ENCODE measurements at places on chromosomes 7 and 10. TPM values are rescaled to one million over a fixed set of nuclear protein-coding genes. Genes with fewer than 3 reads are reported as not detected.

- DNase-seq = peak; percentile 63
Observed at GRCh38 chr7:81232084-81232799, 313.4 kb upstream of the SEMA3C start.

DNA sequence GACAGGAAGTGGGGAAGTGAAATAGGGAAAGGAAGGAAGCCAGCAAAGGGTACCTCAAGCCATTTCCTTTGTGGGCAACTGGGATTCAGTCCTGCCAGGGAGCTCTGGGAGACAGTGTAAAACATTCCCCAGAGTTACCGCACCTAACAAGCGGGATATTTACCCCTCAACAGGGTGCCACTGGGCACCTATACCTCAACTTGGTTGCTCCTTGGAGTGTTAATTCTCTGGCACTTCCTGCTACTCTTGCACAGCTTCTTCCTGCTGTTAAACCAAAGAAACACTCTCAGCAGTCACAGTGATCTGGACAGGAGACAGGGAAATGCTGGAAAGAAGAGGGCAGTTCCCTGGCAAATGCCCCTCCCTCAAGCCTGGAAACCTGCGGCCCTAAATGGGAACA, 151.3 kb downstream of the REEP3 start:
- no peak for DNase-seq

GRCh38 chr10:91694170-91694794, 61.4 kb upstream of the PPP1R3C start:
- DNase-seq = no peak

GRCh38 chr10:22321924-22322640, 1.2 kb downstream of the BMI1 start:
- peak; percentile 86 for DNase-seq

- no peak for DNase-seq
Observed at GRCh38 chr10:127194111-127194510, 2.3 kb downstream of the INSYN2A start.

GRCh38 chr7:55043691-55044370, 25.0 kb downstream of the EGFR start:
- no peak for DNase-seq

DNA sequence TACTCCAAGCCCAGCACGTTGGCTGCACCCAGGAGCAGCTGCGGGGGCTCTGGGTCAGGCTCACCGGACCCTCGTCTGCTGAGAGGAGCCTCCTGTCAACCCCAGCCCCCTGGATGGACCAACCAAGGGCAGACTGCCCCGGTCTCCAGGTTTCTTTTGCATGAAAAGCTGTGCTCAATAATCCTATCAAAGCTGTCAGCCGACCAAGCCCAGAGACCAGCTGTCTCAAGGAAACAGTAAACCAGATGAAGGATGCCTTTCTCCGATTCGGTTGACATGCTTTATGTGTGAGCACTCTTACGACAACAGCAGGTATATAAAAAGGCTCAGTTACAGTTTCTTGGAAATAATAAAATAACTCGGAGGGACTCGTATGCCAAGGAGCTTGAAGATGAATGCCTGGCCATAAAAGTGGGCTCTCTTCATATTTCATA, 71.6 kb upstream of the BAIAP2L1 start:
- no peak for DNase-seq

DNA sequence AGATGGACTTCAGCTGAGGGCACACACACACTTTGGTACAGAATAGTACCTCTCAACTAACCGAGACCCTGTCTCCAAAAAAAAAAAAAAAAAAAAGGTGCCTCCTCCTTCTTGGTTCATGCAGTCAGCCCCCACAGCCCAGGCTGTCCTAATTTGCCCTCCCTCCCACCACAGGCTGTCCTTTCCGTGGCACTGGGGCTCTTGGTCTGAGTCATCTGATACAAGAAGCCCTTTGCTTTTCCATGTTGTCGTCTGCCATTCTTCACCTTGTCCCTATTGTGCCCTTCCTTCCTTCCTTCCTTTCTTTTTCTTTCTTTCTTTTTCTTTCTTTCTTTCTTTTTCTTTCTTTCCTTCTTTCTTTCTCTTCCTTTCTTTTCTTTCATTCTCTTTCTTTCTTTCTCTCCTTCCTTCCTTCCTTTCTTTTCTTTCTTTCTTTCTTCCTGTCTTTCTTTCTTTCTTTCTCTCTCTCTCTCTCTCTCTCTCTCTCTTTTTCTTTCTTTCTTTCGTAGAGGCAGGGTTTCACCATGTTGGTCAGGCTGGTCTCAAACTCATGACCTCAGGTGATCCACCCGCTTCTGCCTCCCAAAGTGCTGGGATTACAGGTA, 96.0 kb upstream of the IKZF1 start:
- no peak for DNase-seq

DNA sequence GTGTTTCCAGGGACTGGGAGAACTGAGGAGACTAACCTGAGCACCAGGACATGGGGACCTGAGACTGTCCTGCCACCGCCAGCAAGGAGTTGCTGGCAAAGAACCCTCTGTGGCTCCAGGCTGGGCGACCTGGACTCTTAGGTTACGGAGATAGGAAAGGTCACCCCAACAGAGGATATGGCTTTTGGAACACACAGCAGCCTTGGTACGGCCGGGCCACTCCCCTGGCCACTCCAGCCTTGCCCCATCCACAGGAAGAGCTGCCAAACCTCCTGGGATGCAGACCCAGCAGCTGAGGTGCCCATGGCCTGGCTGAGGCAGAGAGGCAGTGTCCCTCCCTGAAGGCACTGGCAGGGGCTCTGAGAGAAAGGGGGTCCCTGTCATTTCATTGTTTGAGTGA, 137.8 kb downstream of the OAT start:
- peak; percentile 75 for DNase-seq

- no peak for DNase-seq
Observed at GRCh38 chr7:111029141-111029572, 61.8 kb upstream of the LRRN3 start.

DNA sequence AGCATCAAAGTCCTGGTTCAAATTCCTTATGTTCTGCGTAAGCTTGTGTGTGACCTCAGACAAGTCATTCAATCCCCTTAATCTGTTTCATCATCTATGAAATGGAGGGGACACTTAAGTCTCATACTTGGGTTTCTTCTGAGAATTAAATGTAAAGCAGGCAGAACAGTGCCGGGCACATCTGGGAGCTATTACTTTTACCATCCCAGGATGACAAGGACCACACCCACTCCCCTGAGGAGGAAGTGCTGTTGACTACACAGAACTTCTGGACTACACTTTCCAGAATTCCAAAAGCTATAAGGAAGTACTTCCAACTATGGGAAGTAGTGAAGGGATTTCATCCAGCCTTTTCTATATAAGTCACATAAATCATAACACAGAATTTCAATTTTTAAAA, 294.9 kb downstream of the IPMK start:
- no peak for DNase-seq

GRCh38 chr10:124627866-124628675, 116.1 kb downstream of the FAM53B start:
- DNase-seq = no peak

DNA sequence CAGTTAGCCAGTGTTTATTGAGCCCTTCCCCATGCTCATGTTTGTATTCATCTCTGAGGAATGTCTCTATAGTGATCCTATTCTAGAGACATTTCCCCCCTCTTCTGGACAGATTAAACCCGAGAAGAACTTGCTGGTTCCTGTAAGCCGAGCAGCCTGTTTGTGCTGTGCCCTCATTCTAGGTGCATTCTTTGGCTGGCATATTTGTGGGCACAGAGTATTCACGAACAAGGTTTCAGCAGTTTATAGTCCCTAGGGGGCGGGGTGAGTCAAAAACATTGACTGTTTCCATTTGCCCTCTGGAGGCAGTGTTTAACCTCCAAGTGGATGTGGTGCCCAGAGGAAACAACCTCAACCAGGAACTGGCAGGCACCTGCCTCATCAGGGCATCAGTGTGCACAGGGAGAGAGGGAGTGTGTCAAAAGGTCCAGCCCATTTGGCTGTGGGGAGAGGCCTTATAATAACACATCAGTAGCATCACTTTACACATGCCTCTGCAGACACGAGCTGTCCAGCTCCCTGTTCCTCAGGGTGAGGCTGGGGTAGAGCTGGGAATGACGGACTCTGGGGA, 273.3 kb upstream of the LRGUK start:
- no peak for DNase-seq

GRCh38 chr10:23558361-23558799, 119.5 kb downstream of the OTUD1 start:
- DNase-seq = no peak

- DNase-seq = peak; percentile 28
Observed at GRCh38 chr7:2936301-2936700, 92.2 kb upstream of the GNA12 start.

GRCh38 chr7:100598425-100598824, 3.7 kb upstream of the PCOLCE start:
- no peak for DNase-seq

DNA sequence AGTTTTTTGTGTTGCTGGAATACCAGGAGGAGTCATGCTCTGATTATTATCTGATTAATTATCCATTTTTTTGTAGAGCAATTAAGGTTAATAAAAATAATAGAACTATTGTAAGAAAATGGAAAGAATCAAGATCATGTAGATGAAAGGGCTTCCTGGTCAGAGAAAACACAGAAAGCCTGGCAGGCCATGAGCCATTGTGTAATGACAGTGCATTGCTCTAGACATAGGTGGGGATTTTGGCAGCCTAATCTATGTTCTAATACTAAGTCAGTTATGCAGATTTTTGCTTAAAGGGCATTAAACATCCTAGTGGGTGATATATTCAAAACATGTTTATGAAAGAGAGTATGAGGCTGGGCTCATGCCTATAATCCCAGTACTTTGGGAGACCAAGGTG, 198.2 kb downstream of the PPP1R9A start:
- no peak for DNase-seq

GRCh38 chr7:45187946-45188411, 30.4 kb downstream of the RAMP3 start:
- peak; percentile 25 for DNase-seq

DNA sequence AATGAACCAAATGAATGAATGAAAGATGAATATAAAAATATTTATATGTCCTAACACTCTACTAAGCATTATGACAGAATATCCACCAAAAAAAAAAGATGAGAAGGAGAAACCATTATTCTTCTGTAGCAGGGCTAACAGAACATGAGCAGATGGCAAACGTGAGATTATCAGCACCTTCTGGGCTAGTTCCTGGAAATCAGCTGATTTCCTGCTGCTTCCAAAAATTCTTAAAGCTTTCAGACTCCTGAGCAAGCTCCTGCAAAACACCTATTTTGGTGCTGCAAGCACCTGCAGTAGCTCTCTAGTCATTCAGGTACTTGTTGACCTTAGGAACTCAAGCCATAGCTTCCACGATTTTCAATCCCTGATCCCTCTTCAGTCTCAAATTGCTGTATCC, 51.8 kb downstream of the NPSR1 start:
- DNase-seq = no peak

- DNase-seq = no peak
Observed at GRCh38 chr10:52442576-52442975, 128.5 kb downstream of the DKK1 start.

GRCh38 chr7:119996634-119997033, 276.3 kb upstream of the KCND2 start:
- no peak for DNase-seq

DNA sequence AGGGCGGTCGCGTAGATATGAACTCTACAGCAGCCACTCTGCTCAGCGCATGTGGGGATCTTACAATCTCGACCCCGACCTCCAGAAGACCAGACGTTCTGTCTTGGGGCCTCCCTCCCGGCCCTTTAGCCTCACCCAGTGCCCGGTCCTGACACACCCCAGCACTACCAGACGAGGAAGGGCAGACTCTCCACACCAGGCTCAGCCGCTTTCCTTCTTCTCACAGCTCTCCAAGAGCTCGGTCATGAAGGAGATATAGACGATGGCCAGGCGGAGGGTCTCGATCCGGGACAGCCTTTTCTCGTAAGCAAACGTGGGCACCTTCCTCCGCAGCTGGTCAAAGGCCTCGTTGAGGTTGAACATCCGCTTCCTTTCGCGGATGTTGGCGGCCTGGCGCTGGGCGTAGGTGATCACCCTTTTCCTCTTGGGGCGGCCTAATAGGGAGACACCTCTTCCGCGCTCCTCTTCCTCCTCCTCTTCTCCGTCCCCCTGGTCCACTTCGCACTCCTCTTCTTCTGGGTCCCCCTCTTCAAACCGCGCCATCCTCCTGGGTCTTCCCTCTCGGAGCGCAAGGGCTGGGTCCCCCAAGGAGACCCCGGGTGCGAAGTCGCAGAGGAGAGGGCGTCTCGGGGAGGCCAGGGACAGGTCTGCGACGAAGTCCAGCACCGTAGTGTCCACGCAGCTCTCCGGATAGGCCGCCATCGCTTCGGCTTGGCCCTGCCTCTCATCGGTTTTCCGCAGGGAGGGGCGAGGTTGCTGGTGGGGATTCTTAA, at the start of gene FERD3L:
Gene FERD3L, minus strand, starts transcription at position 761 of the 773 bp plus-strand sequence. Its CDS starts 59 bp downstream, at position 702.
- DNase-seq = peak; percentile 68

- no peak for DNase-seq
Observed at GRCh38 chr10:124300224-124300623, 118.5 kb downstream of the OAT start.

DNA sequence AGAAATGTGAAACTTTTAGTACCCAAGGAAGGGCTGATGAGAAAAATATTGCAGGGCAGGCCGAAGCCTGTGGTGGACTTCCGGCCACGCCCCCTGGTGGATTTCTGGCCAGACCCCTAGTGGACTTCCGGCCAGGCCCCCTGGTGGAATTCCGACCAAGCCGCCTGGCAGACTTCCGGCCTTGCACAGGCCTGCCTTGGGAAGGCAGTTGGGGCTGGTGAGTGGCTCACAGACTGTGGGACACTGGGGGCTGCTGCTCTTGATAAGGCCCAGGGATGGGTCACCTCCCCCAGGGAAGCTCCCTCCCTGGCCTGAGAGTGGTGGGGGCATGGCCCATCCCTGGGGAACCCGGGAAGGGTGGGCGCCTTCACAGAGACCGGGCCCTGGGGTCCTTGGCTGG, 116.4 kb upstream of the MKI67 start:
- no peak for DNase-seq

GRCh38 chr7:141369422-141369821, 181.8 kb upstream of the AGK start:
- no peak for DNase-seq

- DNase-seq = no peak
Observed at GRCh38 chr7:77393261-77393660, 22.9 kb downstream of the GSAP start.

GRCh38 chr7:77282897-77283296, 83.3 kb upstream of the FGL2 start:
- DNase-seq = no peak

Gene ENO4
- total RNA-seq = not detected

Gene PROSER2
- total RNA-seq = 5.4 TPM

Gene SLC39A12
- 0.20 TPM for total RNA-seq

Gene ANKRD2
- not detected for total RNA-seq

Gene POM121
- total RNA-seq = 47.4 TPM
